ENCODE measurements at places on chromosomes 4 and X.
A peak's percentile ranks its signal among the peaks of the same experiment; 100 is the strongest.

- no peak for DNase-seq
Observed at GRCh38 chrX:87515836-87516235, 1.8 kb upstream of the KLHL4 start.

- DNase-seq = no peak
Observed at GRCh38 chr4:96390404-96390803, 550.5 kb downstream of the PDHA2 start.

DNA sequence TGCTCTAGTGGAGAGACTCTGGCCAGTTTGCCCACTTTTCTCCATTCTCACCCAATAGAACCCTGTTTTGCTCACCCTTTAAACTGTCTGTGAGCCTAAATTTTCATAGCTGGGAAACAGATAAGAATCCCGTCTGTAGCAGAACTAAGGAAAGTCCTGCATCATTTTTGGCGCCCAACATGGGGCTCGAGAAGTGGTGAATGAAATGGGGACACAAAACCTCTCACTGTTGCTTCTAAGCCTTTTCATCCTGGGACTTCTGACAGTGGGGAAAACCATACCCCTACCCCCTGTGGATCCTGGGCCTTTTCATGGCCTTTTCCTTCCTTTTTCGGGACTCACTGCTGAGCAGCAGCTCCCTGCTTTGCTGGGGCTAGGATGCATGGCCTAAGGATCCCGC, 189.9 kb downstream of the INPP4B start:
- peak; percentile 56 for DNase-seq

- DNase-seq = no peak
Observed at GRCh38 chr4:176794651-176795050, 1.9 kb upstream of the VEGFC start.

DNA sequence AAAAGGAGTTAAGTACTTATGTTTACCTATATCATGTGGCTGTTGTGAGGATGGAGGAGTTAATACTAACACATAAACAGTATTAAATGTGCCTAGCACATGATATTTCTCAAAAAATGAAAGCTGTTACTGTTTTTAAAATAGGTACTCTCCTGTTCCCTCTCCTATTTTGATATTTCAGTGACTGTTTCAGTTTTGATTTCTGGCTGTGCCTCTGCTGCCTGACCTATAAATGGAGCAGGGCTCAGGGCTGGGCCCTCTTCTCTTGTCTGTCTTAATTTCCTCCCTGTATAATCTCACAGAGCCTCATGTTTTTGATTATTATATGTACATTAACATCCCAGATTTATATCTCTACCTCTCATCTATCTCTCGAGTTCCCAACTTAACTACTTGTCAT, 93.3 kb downstream of the UGT8 start:
- DNase-seq = no peak
